B cell (primary cell): ENCODE measurements at places on chromosomes 1 and 21. TPM values are rescaled to one million over a fixed set of nuclear protein-coding genes. Genes with fewer than 3 reads are reported as not detected.

Gene FNBP1L
- 5.4 and 5.7 TPM in 2 replicates for total RNA-seq

Gene FAM72C
- total RNA-seq: 0.56 TPM in 1 of 2 replicates, not detected in the other

Gene CFHR2
- not detected in 2 replicates for total RNA-seq

Gene GJA5
- not detected in 2 replicates for total RNA-seq

Gene AJAP1
- not detected in 2 replicates for total RNA-seq

Gene CD52
- total RNA-seq: 1,072 and 1,116 TPM in 2 replicates

Gene CRYAA
- not detected in 2 replicates for total RNA-seq
